Nephron progenitor cell (in vitro differentiated cells): ENCODE measurements at places on chromosomes 11 and 22.
A peak's percentile ranks its signal among the peaks of the same experiment; 100 is the strongest.

DNA sequence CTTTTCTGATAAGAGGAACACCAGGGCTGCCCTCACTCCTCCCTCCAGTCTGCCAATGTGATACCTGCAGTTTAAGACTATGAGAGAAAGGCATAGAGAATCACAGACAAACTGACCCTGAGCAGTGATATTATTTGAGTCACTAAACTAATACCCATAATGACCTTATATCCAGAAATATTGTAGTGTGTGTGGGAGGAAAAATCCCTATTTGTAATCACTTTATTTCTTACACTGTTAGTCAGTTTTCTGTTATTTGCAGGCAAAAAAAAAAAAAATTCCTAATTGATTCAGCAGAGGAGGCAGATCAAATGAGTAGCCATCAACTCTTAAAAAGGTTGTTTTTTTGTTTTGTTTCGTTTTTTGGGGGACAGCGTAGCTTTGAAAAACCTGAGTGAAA, 82.5 kb downstream of the MAML2 start:
- no peak for DNase-seq

GRCh38 chr11:70689764-70690163, 291.4 kb downstream of the CTTN start:
- no peak for DNase-seq

- DNase-seq = peak; percentile 60
Measured at GRCh38 chr11:17601256-17601671, 54.2 kb downstream of the OTOG start.

- DNase-seq = no peak
Measured at GRCh38 chr11:64216879-64217278, 9.1 kb downstream of the TRPT1 start.

DNA sequence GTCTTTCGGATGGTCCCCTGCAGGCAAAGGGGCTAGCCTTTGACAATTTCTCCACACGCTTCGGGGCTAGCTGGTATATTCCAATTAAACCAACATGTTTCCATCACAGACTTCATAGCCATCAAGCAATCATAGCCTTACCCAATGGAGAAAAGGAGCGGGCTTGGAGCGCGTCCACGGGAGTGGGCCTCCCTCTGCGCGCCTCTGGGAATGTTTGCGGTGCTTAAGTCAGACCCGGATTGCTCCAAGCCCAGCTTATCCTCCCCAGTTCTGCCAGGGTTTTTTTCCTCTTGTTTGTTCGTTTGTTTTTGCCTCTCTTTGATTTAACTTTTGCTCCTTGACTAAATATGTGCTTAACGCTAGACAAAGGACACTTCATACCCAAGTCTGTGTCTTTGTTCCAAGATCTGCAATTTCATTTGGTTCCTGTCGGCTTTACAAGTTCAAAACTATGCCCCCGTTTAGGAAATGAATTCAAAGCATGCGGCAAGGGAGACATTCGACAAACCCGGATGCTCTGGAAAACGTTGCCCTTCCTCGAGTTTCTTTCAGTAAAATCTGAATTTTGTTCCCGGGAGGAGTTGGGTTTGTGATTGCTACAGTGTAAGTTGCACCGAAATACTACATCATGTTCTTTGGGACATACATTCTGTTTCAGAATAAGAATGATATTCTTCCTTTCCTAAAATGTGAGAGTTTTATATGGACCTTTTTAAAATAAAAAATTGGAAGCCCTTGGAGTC, 1.0 kb upstream of the GLB1L2 start:
- DNase-seq = no peak

GRCh38 chr11:69702239-69702691, 1.6 kb downstream of the FGF19 start:
- peak; percentile 50 for DNase-seq

GRCh38 chr11:93394488-93394887, 63.9 kb downstream of the DEUP1 start:
- DNase-seq = no peak

DNA sequence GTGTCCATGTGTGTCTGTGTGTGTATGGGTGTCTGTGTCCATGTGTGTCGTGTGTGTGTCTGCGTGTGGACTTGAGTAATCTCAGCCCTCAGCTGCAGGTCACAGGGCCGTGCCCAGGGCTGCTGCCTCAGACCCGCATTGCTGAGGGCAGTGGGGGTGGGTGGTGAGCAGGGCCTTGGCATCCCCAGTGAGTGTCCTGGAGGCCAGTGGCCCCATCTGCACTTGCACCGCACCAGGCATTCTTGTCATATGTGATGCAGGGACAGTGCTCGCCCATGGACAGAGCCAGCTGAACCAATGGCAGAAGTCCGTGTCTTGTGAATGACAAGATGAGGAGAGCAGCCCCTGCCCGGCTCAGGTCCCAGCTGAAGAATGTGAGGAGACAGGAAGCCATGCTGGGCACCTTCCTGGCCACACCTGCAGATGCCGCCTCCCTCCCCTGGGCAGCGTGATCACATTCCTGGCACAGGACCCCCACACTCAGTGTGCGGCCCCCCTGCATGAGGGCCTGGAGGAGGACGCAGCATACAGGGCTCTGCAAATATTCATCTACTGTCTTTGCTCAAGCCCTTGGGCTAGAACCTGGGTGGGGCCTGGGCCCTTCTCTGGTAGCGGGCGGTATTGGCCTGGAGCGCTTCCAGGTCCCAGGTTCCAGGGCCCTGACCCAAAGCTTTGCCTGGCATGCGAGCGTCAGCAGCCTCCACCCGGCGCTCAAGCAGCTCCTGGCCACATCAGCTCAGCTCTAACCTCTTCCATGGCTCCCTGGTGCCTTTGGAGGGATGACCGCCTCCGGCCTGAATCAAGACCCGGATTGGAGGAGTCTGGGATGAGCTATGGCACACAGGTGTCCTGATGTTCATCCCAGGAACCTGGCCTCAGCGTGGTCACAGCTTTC, 3.9 kb downstream of the ALDH3B2 start:
- no peak for DNase-seq
